ENCODE measurements at places on chromosomes 6 and 20.

- DNase-seq, result no peak
Observed at GRCh38 chr6:23620911-23621401, 505.1 kb upstream of the NRSN1 start.

DNA sequence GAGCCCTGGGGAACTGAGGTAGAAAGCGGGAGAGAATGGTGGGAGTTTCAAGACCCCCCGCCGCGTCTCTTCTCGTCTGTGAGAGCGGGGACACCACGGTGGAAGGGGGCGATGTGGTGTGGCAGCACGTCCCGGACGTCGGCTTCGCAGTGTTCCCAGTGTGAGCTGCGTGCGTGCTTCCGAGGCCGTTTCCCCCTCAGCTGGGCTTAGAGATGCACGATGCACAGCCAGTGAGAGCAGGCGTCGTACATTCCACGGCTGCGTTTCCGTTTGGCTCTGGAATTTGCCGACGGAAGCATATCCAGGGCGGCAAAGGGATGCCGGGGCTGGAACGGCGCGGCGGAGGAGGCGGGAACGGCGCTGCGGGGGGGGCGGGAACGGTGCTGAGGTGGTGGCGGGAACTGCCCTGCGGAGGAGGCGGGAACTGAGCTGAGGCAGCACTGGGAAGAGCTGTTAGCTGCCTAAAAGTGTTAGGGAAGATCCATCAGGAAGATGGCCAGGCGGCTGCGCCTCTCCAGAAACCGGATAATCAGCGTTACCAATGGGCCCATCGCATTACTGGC lies 37.7 kb downstream of the KIF25 start:
- DNase-seq, result peak; percentile 90

GRCh38 chr20:57576002-57576401 lies 15.1 kb downstream of the PCK1 start:
- no peak for DNase-seq

- DNase-seq, result no peak
Observed at GRCh38 chr6:157459327-157459726, 78.3 kb downstream of the ZDHHC14 start.

GRCh38 chr6:166453651-166454050 lies 70.9 kb upstream of the MPC1 start:
- DNase-seq, result no peak

GRCh38 chr6:152977556-152977955 lies 5.3 kb downstream of the FBXO5 start:
- DNase-seq, result no peak

GRCh38 chr20:36179170-36179945 lies 24.8 kb downstream of the EPB41L1 start:
- no peak for DNase-seq

DNA sequence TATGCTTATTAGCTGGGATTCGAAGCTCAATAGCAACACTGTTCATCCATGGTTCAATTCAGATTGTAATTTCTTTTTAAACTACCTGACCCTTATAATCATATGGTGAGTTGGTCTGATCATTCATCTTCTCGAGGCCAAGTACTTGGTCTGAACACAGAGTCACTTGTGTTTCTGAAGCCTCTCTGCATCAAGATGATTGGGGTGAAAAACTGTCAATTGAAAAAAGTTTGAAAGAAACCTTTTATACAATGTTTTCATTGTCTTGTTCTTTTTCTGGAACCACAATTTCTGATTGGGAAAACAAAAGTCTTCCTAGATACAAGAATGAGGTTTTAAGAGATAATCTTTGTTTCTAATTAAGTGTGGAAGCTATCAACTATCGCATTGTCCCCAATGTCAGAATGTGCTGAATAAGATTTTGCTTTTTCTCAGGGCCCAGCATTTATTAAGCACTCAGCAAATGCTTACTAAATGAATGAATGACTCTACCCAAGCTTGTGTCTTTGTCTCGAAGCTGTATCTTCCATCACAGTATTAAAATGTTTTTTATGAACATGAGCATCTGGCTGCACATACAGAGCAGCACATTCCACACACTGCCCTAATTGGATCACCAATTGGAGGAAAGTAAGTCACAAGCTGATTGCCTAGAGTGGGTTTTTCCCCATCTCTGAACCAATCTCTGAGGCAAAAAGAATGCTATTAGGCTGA lies 45.0 kb upstream of the MOXD1 start:
- DNase-seq, result no peak

- no peak for DNase-seq
Observed at GRCh38 chr6:38088829-38089228, 269.3 kb downstream of the ZFAND3 start.

Data from HuH-7 (cell line).